ENCODE measurements at places on chromosomes 4 and X.

DNA sequence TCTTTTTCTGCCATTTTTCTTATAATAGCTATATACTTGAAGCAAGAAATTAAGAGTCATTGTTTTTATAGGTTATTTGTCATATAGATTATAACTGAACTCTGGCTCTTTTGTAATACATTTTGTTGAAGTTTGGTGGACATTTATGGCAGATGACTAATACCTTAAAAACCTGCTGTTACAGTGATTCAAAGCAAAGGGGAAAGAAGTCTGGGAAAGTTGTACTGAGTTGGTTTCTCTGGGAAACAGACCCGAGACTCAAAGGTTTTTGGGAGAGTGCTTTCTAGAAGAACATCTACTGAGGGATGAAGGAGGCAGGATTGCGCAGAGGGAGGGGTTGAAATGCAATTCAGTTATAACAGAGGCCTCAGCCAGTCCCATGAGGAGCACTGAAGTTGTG lies 35.9 kb downstream of the NAP1L5 start:
- DNase-seq: no peak

DNA sequence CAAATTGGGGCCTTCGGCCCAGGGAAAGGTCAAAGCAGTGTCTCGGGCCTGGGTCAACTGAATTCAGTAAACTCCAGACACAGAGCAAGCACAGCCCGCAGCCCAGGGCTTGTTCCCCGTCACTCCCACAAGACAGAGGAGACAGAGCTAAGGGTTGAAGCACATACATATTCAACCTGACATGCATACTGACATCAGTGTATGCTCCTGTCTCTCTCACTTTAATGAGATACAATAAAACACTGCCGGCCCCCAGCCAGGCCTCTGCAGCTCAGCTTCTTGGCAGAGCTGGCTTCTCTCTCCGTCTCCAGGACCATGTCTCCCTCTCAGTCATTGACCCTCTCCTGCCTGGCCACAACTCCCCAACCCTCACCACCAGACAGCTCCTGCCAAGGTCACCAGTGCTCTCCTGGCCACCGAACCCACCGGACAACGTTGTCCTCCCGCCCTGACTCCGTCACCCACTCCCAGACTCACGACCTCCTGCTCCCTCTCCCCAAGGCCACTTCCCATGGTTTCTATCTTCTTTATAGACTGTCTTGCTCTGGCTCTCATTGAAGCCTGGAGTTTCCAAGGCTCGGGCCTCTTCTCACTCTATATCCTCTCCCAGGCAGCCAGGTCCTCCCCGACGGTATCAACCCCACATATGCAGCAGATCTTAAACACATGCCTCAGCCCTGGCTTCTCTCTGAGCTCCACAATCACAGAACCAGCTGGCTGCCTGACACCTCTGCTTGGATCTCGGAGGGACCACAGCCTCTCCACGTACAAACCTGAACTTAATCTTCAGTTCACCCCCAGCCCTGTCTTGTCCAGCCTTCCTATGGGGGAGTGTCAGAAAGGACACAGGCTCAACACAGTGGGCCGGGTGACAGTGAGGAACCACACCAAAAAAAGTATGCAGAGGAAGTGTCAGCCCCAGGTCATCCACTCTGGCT lies 67.7 kb upstream of the C4orf50 start:
- no peak for DNase-seq

DNA sequence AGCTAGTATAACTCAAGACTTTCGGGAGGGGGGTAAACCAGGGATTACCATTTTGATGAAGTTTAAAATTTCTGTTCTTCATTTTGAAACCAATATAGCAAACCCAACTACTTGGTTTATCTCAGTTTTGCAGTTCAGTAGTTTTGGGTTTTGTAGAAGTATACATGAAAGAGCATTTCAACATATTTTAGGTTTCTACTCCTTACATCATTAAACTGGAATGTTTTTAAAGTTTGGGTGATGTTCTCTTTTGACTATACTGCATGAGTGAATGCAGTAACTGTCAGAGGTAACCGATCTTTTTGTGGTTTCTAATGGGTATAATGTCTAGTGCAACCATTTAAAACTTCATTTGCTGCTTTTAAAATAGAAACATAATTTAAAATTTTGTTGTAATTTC lies 248.3 kb upstream of the MAD2L1 start:
- no peak for DNase-seq

DNA sequence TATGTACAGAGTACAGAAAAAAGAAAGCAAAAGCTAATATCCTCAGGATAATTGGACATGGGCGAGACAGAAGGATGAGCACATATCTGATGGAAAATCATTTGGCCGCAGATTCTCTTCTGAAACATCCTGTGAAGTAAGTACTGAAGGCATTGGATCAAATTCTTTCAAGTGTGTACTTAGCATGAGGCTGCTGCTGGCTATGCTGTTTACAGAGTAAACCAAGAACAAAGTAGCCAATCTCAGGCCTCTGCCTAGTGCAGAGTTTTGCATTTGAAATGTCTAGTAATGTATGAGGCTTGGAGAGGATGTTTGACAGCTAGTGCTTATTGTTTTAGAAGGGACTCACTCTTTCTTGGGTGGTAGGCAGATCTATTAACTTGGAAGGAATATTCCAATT lies 128.5 kb downstream of the MAGEC2 start:
- no peak for DNase-seq

DNA sequence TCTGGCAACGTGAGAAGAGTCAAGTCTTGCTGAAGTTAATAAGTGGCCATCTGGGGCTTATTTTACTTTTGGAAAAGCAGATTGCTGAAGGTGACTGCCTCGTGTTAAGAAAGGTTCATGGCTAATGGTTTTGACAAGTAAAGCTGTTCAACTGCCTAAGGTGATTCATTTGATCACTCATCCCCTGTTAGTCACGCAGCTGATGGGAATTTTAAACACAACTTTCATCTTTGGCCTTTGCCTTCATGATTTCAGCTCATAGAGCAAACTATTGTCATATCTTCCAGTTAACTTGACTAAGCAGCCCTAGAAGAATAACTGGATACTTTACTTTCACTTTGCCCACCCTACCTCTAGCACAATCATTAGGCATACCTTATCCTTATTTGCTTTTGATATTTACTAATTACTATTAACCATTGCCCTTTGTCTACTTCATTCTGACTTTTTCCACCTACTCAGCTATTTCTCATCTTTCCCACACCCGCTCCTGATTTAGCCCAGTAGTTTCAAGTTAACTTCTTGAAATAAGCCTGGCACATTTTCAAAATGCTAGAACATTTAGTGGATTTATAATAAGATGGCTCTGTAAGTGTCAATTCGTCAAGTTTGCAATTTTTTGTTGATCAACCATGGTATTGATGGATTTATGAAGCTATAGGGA lies 170.6 kb upstream of the S100G start:
- no peak for DNase-seq

DNA sequence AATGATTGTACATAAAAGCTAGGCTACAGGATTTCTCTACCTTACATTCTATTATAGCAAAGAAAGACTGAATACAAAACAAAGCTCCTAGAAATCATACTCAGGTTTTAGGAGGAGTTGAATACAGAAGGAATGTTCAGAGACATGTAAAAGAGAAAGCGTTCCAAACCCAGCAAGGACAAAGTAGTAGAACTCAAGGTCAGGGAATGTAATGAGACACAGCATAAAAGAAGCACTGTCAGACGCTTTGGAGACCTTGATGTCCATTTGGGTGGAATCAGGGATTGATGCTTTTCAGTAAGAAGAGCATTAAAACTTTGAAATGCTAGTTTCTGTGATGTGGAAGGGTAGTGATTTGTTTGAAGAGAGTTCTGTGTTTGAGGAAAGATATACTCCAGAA lies 303.6 kb downstream of the PCDH7 start:
- no peak for DNase-seq

- no peak for DNase-seq
These were observed 13.4 kb upstream of the PAPSS1 start for GRCh38 chr4:107733431-107733925.

DNA sequence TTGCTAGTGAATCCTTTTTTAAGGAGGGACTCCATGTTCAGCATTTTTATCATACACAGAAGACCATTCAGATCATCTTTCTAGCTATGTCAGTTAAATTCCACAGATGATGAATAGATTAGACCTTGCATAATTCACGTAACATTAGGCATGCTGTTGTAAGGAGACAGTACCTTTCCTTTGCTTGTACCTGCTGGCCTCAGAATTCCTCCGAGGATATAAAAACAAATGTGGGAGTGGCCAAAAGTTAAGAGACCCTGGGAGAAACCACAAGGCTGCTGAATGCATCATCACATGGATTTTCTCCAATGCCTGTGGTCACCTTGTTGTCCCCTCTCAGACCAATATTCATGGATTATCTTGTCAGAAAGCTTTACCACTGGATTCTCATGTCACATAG lies 201.4 kb downstream of the MAGEB17 start:
- no peak for DNase-seq

- no peak for DNase-seq
These were observed 30.8 kb downstream of the BLOC1S4 start for GRCh38 chr4:6746721-6747293.

DNA sequence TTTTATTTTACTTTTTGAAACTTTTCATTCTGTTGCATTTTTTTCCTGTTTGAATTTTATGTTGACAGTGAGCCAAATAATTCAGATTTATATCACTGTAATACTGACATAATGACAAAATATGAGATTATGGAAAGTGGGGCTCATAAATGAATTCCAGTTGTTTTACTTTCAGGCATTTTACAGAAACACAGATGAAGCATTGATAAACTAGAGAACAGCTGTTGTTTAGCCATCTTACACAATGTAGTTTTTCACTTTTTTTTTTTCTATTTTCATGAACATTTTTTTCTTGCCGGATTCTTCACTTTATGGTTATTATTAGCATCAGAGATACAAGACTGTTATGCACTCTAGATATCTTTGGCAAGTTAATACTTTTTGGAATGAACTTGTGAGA lies 91.7 kb upstream of the PAQR3 start:
- no peak for DNase-seq

DNA sequence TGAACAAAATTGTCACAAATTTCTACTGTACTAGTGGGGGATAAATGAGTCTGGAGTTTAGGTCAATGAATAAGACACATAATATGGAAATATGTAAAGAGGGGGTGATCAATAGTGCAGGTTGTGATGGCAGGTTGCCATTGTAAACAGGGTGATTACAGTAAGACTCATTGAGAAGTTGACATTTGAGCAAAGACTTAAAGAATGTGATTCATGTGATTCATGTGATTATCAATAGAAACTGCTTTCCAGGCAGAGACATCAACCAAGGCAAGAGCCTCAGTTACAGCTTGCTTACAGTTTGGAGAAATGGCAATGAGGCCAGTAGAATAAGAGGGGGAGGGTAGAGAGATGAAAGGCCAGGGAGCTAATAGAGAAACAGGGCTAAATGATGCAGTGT lies 45.8 kb upstream of the GIMD1 start:
- DNase-seq: no peak

DNA sequence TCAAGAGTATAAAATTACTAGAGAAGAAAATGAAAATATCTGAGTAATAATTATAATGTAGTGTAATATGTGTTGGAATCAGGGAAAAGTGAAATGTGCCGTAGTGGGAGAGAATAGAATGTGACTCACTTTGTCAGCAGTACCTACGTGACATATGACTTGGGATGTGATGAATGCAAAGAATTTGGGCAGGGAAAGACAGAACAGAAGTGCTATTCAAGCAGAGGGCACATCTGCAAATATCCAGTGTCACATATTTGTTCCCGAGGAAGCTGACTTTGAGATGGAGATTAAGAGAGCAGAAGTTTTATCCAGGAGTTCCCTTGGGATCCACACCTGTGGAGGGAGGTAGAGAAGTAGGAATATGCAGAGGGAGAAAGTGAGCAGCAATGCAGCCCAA lies 69.3 kb upstream of the HS3ST1 start:
- DNase-seq: no peak

DNA sequence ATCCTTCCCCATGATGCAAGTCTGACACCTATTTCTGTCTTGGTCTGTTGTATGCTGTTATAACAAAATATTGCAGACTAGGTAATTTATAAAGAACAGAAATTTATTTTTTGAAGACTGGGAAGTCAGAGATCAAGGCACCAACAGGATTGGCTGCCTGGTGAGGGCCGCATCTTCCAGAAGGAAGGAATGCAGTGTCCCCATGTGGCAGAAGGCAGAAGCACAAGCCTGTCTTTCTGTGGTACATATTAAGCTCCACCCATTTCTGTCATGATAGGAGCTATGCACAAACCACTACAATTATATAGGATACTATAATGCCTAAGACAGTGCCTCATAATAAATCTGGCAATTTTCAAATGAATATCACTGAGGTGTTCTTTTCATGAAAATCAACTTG lies 502.3 kb upstream of the DIAPH2 start:
- no peak for DNase-seq

- no peak for DNase-seq
These were observed 981.3 kb downstream of the C4orf33 start for GRCh38 chr4:130077275-130077674.

DNA sequence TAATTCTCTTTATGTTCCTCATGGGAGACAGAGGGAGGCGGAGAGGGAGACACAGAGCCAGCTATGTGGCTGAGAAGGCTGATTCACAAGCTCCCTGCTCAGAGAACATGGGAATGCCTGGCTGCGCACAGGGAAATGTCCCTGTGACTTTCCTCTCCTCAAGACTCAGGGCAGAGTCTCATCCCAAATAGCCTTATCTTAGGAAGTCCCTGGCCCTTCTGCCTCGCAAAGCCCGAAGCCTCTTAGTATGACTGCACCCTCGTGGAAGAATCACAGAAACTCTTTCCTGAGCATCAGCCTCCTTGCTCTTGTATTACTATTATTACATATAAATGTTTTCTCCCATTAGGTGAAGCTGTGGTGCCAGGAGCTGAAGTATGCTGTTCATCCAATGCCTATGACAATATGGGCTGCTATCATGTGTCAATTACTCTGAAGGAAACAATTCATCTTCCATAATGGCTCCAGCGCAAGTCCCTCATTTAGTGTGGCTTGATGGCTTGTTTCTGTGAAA lies 230.5 kb downstream of the MGST2 start:
- no peak for DNase-seq

DNA sequence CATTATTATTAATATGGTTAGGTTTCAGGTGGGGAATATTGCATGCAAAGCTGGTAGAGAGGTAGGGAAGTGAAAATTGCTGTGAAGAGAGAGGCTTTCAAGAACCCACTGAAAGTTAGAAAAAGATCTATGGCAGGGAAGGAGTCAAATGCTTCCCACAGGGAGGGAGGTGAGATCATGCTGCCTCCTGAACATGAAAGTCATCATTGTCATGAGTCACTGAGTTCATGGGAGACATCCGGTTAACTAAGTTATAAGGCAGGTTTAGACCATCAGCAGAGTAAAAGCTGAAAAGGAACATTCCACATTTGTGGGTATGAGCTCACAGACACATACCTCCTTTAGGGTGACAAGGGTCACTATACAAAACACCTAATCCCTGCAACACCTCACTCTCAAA lies 16.2 kb downstream of the GATB start:
- no peak for DNase-seq

- no peak for DNase-seq
These were observed 82.2 kb downstream of the FNIP2 start for GRCh38 chr4:158850800-158851644.

DNA sequence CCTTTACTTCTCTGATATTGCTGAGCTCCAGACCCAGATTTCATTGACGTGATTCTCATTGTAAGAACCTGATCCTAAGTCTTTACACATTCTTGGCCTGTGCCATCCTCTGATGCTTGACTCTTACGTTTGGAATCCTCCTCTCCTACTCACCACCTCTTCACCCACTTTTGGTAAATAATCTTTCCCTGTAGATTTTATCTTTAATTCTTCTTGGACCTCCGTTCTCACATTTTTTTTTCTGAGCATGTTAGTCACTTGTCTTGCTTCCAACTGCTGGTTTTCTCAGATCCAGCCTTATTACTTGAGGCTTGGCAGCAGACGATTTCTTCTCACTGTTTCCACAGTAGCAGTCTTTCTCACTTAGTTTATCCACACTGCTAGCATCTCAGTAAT lies 12.4 kb upstream of the SH3RF1 start:
- DNase-seq: no peak

GRCh38 chrX:43656005-43656494 lies at the start of gene MAOA:
TSS of gene MAOA (plus strand) at chrX:43656299. CDS start at chrX:43656342, 43 bp downstream.
- DNase-seq: peak; percentile 10
